ENCODE measurements at places on chromosomes 7 and 10.

- no peak for DNase-seq
Observed at GRCh38 chr10:76975126-76975525, 662.5 kb downstream of the KCNMA1 start.

GRCh38 chr10:76915316-76915715 lies 722.3 kb downstream of the KCNMA1 start:
- no peak for DNase-seq

DNA sequence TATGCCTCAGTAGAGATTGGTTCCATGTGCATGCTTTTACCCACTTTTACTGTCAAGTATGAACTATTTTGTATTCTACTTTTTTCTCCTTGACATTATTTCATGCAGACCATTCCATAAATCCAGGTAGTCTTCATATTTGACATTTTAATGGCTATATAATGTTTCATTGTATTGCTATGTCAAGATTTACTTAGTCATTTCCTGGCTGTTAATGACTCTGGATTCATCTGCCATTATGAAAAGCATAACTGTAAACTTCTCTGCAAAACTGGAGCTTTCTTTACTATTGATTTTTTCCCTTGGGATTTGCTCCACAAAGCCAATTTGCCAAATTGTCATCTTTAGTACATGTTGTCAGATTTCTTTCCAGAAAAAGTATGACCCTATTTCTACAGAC lies 6.8 kb upstream of the MSRB2 start:
- no peak for DNase-seq

DNA sequence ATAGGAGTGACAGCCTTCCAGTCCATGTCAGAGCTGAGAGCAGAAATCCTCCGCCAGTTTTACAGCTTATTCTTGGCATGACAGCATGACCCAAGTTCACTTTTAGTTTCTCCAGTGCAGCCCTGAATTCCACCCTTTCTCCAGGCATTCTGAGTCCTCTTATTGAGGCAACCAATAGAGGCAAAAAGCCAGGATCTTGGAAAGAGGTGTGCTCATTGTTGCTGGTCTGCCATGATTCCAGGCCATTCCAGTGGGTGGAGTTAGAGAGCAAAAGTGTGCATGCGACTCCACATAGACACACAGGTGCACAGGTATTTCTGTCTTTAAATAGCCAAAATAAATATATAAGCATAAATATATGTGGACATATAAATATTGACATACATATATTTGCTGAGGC lies 224.7 kb upstream of the ADARB2 start:
- DNase-seq = no peak

DNA sequence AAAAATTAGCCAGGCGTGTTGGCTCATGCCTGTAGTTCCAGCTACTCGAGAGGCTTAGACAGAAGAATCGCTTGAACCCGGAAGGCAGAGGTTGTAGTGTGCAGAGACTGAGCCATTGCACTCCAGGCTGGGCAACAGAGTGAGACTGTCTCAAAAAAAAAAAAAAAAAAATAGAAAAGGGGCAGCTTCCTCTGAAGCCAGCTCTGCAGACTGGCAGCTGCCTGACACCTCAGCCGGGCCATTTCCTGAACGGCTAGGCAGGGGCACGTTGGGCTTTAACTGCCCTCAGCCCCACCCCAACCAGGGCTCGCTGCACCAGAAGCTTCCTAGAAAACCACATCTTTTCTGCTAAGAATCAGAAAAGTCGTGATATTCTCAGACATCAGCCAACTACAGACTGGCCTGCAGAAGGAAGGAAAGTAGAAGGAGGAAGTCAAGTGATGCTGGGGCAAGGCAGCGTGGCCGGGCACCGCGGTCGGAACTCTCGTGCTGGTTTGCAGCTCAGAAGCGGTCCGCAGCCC lies 38.0 kb downstream of the PRKAG2 start:
- DNase-seq = no peak

- DNase-seq = no peak
Observed at GRCh38 chr7:111855161-111855841, 293.0 kb upstream of the IMMP2L start.

GRCh38 chr7:41147606-41148485 lies 555.0 kb downstream of the INHBA start:
- no peak for DNase-seq

- no peak for DNase-seq
Observed at GRCh38 chr7:85714043-85714578, 527.3 kb upstream of the SEMA3D start.

DNA sequence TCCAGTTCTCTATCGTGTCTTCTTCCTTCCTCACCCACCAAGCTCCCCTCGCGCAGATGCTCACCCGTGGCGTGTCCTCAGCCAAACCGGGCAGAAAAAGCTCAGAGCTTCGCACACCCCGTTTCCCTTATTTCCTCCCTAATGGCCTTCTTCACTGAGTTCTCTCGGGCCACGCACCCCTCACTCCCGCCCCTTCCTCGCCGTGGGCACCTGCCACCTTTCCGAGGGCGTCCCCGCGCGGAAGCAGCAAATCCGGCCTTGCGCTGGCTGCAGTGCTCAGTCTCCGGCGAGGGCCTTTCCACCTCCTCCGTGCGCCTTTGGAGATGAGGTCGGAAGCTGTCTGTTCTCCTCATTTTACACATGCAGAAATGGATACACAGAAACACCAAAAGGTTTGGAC lies 12.4 kb upstream of the CALML3 start:
- DNase-seq = no peak

GRCh38 chr10:99926925-99927720 lies 82.6 kb downstream of the DNMBP start:
- no peak for DNase-seq

- no peak for DNase-seq
Observed at GRCh38 chr7:100825751-100826513, 1.4 kb downstream of the EPHB4 start.

DNA sequence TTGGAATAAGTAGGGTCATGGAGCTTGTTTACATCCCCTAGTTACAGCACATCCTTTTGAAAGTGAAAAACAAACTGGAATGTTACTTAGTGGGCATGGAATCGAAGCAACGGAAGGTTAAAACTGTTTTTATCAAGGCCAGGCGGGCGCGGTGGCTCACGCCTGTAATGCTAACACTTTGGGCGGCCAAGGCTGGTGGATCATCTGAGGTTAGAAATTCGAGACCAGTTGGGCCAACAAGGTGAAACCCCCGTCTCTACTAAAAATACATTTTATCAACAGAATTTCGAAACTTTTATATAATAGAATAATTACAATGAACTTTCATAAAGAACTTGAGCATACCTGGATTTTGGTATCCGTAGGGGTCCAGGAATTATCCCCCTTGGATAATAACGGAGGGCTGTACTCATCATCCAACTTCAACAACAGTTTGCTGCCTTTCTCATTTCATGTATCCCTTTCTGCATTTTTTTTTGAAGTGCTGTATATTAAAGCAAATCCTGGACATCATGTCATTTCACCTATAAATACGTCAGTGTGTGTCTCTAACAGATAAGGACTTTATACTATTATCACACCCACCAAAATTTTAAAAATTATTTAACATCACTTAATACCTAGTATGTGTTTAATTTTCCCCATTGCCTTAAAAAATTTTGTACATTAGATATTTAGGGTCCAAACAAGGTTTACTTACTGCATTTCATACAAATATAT lies 1.3 kb upstream of the TMED4 start:
- DNase-seq = no peak

DNA sequence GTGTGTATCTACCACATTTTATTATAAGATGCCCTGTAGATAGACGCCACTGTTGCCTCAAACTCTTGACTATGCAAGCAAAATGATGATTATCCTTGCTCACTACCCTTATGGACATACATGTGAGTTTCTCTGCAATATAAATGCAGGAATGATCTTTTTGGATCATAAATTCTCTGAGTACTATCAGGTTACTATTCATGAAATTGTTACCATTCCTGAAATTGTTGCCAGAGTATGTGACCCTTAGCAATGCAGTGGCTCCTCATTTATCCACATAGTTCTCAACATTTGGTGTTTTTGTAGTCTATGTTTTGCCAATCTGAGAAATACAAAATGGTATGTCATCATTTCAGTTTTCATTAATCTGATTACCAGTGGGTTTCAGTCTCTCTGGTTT lies 166.2 kb upstream of the FAM3C start:
- no peak for DNase-seq

GRCh38 chr10:75994357-75995040 lies 563.1 kb downstream of the LRMDA start:
- no peak for DNase-seq

- DNase-seq = no peak
Observed at GRCh38 chr7:41103331-41103730, 599.6 kb downstream of the INHBA start.

DNA sequence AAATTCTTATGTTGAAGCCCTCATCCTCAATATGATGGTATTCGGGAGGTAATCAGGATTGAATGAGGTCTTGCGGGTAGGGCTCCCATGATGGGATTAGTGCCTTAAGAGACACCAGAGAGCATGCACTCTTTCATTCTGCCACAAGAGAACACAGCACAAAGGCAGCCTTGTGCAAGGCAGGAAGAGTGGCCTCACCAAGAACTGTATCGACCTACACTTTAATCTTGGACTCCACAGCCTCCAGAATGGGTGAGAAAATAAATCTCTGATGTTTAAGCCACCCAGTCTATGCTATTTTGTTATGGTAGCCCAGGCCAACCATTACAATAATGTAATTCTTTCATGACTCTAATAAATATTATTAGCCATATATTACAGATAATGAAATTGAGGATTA lies 8.4 kb downstream of the SEM1 start:
- DNase-seq = no peak

DNA sequence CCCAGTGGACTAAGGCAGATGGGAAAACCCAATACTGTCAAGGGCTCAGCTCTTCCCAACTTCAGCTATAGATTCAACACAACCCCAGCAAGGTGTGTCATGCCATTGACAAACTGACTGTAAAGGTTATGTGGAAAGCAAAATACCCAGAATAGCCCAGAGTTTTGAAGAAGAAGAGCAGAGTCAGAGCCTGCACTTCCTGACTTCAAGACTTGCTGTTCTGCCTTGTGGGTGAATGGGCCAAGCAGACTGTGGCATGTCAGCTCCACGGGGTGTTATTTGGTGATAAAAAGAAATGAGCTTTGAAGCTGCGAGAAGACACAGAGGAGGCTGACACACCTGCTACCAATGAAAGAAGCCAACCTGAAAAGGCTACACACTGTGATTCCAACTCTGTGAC lies 89.7 kb downstream of the NKX6-2 start:
- no peak for DNase-seq

DNA sequence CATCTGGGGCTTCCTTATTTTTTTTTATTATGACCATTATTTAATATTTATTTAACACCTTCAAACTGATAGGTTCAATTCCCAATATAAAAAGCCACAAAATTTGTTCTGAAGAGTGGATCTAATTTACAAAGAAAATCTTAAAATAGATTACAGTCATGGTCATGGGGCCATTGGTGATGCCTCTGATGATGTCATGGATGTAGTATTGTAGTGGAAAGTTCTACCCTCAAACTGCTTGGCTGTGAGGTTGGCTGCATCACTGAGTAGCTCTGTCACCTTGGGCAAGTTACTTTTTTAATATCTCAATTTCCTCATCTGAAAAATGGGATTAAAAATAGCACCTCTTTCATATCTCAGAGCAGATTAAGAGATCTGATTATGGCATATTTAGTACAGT lies 128.5 kb downstream of the DKK1 start:
- no peak for DNase-seq

DNA sequence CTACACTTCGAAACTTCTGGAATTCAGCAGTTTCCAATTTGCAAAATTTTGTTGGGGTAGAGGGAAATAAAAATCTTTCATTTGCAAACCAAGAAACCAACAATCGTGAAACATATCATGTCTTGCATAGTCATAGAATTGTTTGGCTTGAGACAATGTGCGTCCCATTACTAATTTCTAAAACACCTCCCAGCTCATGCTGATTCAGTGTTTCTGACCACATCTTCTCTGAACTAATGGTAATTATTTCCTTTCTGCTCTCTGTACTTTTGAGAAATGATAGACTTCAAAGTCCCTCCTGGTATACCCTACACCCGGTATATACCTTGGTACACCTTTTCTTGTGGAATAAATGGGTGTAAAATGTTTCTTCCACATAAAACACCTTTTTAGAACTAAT lies 41.8 kb upstream of the TSPAN13 start:
- DNase-seq = peak; percentile 17

DNA sequence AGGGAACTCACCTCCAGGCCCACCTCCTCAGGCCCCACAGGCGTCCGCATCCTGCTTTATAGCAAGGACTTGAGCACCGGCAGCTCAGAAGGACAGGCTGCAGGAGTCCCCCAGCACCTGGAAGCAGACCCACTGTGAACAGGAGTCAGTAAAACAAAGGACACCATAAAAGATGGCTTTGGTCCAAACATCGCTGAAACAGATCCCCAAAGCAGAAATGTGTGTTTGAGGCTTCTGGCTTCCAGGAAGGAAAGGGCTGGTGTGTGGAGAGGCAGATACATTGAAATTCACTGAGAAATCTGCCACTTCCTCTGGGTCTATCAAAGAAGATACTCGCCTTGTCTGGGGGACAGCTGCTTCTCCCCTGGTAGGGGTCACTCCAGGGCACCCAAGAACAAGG lies 286.2 kb downstream of the PLXNA4 start:
- DNase-seq = no peak

DNA sequence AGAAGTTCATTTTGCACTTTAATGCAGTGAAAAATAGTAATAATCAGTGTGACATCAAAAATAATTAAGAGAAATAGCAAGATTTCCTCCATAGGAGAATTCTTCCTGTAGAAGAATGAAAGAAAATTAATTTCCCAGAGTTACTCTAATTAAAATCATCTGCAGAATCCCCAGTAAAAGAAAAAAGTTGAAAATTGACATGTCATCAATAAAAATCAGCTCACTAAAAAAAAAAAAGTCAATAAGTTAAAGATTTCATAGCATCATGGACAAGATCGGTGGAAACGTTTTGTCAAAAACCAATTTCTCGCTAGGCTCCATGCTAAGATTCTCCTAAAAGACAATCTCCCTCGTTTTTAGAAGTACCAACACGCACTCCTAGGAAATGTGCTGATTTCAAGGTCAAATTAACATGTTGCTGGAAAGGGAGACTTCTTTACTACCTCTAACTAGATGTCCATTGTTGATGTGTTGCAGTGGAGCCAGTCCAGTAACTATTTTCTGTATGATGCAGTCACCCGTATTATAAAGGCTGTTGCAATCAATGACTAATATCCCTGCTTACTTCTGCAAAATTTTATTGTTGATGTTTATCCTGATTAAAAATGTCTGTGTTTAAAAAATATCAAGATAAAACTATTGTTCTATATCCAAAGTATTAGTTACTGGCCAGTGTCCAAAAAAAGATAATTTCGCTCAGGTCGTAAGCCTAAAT lies 591.9 kb upstream of the MGMT start:
- DNase-seq = no peak

DNA sequence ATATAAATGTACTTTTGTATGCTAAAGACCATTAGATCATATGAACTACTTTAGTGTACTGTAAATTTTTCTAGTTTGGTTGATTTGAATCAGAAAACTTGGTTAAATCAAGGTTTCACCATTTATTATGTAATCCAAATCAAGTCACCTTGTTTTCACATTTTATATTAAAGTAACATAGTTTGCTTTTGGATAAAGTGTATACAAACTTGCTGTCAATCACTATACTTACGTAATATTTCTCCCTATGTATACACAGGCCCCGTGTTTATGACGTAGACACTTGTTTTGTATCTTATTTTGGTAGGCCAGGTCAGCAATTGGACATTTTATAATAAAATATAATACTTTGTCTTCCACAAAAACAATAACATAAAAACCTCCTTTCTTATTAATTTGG lies 32.2 kb downstream of the NAMPT start:
- no peak for DNase-seq

- DNase-seq = peak; percentile 99
Observed at GRCh38 chr7:100673302-100673941, at the start of gene GNB2. Gene GNB2, plus strand, starts transcription at chr7:100673740. Its CDS starts 2,526 bp downstream, at chr7:100676266.

- DNase-seq = no peak
Observed at GRCh38 chr7:107666790-107667189, 6.2 kb downstream of the SLC26A4 start.

Data from activated CD4-positive, alpha-beta T cell treated with anti-CD3 and anti-CD28 coated beads, Interleukin-2, amount 50 U/mL, for 24 hours (primary cell).